ENCODE measurements at places on chromosomes 2 and 18.

- DNase-seq: no peak
Measured at GRCh38 chr2:44277541-44277940, 2.3 kb downstream of the SLC3A1 start.

DNA sequence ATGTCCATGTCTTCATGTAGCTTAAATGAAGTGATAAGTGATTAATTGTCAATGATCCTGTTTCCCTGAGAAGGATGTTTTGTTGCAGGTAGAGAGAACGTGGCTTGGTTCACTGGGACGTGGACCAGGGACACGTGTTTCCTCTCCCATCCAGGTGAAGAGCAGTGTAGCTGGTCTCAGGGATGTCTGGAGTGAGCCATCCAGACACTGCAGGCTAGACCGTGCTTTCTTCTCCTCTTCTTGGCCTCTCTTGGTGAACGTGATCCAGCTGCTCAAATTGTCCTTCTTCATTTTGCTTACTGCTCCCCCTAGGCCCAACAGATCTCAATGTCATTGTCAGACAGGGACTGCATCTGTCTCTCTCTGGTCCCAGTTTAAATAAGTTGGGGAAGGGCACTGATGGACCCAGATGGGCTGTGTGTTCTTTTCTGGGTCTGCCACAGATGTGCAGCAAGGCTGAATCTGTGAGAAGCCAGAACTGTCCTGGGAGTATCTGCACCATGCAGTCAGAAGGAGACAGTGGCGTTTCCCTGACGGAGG is 263.8 kb downstream of the CYRIA start:
- DNase-seq: no peak

- no peak for DNase-seq
Measured at GRCh38 chr18:39945076-39945475, 2010.0 kb upstream of the PIK3C3 start.

DNA sequence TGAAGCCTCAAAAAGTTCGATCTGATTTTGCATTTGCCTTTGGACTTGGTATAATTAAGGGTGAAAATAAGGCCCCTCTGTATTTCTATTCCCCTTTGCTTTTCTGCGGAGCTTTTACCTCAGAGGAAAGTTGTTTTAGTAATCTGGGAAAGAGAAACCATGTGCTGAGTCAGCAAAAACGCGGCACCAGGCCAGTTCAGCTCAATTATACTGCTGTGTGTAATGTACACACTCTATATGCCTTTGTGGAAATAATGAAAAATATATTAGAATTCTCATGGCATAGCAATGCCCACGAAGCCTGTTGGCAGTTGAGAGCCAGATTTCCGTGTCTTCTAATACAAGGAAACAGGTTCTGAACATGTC is 161.9 kb upstream of the SIX2 start:
- no peak for DNase-seq

DNA sequence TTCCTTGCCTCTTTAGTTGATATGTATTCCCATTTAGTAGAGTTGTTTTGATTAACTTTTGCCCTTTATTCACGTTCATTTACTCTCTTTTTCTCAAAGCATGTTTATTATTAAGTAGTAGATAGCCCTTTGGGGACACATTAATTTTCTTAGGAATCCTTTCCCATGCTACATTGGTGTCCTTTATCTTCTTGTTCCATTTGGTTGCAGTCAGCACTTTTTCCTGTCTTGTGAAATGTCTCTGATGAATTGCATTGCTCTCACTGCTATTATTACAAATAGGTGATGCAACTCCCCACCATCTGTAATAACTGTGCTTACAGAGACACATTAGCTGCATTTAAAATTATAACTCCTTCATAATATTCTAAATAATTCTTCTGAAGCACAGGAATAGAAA is 428.5 kb upstream of the CNTNAP5 start:
- no peak for DNase-seq

DNA sequence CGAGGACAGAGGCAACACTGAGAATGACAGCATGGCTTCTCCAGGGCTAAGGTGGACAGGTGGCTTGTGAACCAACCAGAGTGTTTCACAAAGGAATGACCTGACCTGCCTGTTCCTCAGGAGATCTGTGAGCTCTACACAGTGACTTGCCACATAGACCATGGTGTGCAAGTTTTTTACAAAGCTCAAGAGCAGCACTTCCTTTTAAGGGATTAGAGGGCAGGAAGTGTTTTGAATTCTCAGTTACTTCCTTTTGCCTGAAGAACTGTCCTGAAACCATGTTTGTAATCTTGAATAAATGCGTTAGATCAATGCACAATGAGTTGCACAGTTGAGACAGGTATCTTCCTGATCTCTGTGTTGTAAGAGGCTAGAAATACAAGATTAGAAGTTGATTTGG is 421.9 kb downstream of the THSD7B start:
- DNase-seq: no peak

DNA sequence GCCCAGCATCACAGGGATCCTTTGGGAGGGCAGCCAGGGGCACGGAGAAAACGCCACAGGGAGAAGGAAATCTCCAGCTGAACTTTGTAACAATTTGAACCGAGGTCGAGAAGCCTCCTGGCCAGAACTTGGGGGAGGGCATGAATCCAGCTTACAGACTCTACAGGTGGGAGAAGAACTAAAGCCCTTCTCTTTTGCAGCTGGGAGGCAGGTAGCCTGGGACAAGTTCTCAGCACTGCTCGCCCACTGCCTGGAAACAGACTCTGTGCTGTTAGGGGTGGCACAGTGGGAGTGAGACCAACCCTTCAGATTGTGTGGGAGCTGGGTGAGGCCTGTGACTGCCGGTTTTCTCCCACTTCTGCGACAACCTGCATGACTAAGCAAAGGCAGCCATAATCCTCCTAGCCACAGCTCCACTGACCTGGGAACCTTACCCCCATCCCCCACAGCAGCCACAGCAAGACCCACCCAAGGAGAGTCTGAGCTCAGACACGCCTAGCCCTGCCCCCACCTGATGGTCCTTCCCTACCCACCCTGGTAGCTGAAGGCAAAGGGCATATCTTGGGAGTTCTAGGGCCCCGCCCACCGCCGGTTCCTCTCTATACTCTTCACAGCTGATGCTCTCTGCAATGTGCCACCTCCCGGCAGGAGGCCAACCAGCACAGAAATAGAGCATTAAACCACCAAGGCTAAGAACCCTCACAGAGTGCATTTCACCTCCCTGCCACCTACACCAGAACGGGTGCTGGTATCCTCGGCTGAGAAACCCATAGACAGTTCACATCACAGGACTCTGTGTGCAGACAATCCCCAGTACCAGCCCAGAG is 136.0 kb upstream of the SIX2 start:
- DNase-seq: no peak

GRCh38 chr2:102138331-102138730 is 4.2 kb upstream of the IL1R1 start:
- DNase-seq: no peak

DNA sequence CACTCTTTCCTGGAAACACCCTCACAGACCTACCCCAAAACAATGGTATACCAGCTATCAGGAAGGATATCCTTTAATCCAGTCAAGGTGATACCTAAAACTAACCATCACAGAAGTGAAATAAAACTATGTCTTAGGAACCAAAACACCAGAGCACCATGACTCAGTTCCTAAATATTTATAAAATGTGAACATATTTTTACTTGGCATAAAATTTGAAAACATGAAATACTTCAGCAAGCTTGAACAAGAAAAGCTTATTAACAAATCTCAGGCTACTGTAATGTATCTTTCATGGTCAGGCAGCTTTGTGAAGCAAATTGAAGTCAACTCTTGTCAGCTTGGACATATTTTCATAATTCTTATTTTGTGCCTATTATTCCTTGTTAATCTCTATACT is 440.8 kb upstream of the CDH20 start:
- DNase-seq: no peak

GRCh38 chr2:9652898-9653479 is 22.2 kb upstream of the YWHAQ start:
- DNase-seq: no peak

GRCh38 chr18:31976242-31976641 is 33.3 kb upstream of the TRAPPC8 start:
- DNase-seq: no peak

DNA sequence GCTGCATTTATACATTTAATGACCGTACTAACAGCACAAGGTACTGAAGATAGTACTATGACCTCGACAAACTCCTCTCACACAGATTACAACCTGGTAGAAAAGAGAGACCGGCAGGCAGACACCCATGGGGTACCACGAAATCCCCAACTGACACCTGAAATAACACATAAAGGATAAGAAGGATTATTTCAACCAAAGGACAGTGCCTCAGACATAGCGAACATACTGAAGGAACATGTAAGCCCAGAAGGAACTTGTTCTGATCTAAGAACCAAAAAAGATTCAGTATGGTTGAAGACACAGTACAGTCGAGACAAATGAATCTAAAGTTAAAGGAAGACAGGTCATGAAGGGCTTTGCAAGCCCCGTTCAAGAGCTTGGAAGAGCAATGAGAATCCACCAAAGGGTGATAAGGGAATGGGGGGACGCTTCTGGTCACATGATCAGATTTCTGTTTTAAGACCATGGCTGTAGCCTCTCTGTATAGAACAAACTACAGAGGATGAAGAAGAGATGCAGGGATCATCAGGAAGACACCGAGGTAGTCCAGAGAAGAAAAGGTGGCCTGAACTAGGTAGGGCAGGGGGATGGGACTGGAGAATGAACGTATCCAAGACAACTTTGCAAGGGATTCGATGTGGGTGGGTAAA is 902 bp downstream of the MCFD2 start:
- no peak for DNase-seq

GRCh38 chr2:74751981-74752851 is 81.7 kb upstream of the HK2 start:
- DNase-seq: no peak

- no peak for DNase-seq
Measured at GRCh38 chr2:43136011-43136799, 90.2 kb downstream of the ZFP36L2 start.

DNA sequence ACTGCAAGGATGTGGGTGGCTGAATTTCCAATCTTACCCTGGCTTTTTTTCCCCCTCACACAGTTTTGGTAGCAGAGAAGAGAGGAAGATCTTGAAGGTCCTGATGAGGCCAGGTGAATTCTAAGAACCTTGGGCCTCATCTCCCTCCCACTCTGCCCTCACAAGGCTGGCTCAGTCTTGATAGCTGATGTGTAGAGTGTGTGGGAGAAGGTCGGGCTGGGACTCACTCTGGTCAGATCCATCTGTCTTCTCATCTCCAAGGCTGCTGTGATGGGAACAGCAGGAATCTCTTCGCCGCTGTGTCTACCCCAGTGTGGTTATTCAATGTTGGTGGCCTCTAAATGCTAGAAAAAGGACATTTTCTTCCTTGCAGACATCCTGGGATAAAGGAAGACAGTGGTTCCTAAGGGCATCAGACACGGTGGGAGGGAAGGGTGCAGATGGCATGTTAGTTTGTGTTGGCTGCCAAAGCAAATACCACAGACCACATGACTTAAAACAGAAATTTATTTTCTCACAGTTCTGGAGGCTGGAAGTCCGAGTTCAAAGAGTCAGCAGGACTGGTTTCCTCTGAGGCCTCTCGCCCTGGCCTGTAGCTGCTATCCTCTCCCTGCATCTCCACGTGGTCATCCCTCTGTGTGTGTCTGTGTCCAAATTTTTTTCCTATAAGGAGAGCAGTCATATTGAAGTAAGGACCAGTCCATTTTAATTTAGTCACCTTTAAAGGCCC is 37.6 kb upstream of the MGAT4A start:
- no peak for DNase-seq

DNA sequence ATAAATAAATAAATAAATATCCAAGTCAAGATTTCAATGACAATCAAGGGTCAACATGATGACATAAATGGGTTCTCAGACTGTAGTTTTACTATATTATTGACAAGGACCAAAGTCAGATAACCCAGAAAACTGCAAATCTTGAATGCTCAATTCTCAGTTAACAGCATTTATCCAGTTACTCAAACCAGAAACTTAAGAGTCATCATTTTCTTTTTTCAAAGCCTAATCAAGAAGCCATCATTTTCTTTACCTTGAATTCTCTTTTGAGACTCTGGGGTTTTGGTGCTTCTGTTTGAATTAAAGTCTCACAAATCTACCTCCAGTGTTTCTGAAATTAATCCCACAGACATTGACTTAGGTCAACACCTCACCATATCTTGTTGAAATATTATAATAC is 14.1 kb downstream of the TRMT61B start:
- DNase-seq: no peak

DNA sequence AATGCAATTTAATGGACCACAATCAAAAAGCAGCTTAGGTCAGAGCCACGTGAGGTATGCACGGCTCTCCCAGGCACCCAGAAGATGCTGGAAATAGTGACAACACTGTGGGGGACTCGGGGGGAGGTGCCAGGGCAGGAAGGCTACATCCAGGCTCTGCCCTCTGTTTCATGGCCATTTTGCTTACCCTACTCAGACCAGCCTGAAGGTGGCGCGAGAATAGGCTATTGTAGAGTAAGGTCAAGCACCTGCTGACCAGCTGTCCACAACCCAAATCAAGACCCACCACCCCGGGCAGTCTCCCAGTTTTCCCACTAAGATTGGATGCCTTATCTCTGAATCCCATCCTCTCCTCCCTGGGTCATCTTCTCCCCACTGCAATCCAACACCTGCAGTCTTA is 115.7 kb downstream of the VIT start:
- no peak for DNase-seq

GRCh38 chr18:79245517-79246001 is 150.2 kb upstream of the NFATC1 start:
- DNase-seq: no peak

GRCh38 chr2:20611077-20611843 is 39.6 kb downstream of the HS1BP3 start:
- DNase-seq: no peak

DNA sequence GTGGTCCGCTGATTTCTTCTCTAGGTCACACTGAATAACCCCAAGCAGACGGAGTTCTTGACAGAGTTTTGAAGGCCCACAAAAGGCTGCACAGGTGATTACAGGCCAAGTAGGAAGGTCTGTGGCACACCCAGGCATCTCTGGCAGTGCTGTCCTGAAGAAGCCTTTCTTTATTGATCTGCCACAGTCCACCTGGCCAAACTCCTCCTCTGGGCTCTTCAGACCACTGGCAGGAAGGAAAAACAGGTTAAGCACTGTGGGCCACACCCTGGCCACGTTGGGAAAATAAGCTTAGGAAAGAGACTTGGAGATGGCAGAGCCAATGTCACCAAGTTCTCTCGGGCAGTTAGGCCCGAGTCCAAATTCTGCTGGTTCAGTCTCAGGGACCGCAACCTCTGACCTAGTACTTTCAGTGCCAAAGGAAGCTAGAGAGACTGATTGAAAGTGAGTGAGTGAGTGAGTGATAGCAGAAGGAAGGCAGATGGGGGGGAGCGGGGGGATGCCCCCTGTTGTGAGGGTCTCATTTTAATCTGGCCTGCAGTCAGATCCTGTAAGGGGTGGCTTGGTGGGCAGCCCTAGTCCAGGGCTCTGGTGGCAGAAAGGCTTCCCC is 102.9 kb downstream of the TGFA start:
- DNase-seq: no peak

DNA sequence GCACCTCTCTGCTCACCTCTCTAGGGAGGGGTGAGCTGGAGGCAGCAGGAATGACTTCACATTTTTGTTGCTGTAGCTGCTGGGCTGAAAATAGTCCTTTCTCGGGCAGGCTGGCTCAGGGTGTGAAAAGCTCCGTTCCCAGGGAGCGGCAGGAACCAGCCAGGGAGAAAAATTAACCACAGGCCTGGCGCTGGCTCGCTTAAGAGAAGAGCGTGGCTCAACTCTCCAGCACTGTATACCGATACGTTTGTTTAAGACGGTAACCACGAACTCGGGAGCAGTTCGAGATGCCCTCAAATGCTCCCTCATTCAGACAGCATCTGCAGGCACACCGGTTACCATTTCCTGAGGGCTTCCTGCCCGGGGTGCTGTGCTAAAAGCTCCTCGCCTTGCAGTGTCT is 129.6 kb downstream of the CELF4 start:
- peak; percentile 54 for DNase-seq

- no peak for DNase-seq
Measured at GRCh38 chr2:28334527-28334894, 58.1 kb upstream of the FOSL2 start.
